ENCODE measurements at places on chromosomes 16 and 17.
A peak's percentile ranks its signal among the peaks of the same experiment; 100 is the strongest.

GRCh38 chr17:8857919-8858318 lies 9.6 kb downstream of the PIK3R6 start:
- peak; percentile 27 for DNase-seq

GRCh38 chr17:954431-955164 lies 25.0 kb downstream of the NXN start:
- no peak for DNase-seq

GRCh38 chr16:71249399-71249798 lies 18.9 kb upstream of the HYDIN start:
- no peak for DNase-seq

GRCh38 chr16:87556941-87557459 lies 45.3 kb upstream of the JPH3 start:
- no peak for DNase-seq

GRCh38 chr17:67469208-67469980 lies 92.3 kb downstream of the PITPNC1 start:
- no peak for DNase-seq

GRCh38 chr16:50275098-50275415 lies 8.7 kb downstream of the ADCY7 start:
- DNase-seq = no peak

DNA sequence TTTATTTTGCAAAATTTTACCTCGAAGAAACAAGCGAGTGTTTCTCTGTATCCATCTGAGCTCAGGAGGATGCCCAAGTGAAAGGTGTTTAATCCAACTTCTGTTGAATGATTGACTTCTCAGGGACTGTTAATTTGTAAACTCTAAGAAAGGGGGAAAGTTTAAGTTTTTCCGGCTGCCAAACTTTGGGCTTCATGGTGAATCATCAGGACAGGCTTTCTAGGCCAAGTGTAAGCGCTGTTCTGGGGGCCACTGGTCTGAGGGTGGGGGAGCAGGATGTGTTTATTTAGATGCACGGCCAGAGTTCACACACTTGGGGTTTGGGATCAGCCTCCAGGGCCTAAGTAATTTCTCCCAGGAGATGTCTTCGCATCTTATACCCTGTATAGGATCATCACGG lies 110.4 kb downstream of the PITPNC1 start:
- no peak for DNase-seq

- no peak for DNase-seq
These were observed 5.7 kb upstream of the ACTG1 start for GRCh38 chr17:81518113-81518784.

GRCh38 chr16:74909665-74910064 lies 75.3 kb downstream of the WDR59 start:
- no peak for DNase-seq

DNA sequence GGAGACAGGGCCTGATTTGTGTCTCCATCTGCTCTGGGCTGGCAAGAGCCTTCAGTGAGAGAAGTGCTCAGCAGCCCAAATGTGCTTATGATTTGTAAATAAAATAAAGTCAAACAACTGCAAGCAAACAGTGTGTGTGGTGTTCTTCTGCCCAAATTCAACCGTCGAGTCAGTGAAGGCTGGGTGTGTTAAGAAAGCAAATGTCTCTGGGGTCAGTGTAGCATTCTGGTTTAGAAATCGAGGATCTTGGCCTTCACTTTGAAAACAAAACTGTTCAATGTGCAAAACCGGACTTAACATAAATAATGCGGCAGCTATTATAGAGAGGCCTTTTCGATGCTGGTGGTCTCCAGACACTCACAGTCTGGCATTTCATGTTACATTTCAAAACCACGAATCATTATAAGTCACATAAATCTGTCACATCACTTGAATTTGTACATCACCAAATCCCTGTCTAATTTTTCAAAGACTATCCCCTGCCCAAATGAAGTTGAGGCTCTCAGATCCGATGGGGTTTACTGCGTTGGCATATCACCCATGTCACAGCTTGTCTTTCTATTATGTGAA lies 158.6 kb upstream of the MYOCD start:
- no peak for DNase-seq

- DNase-seq = no peak
These were observed 85.5 kb upstream of the TMEM132E start for GRCh38 chr17:34493917-34494316.

DNA sequence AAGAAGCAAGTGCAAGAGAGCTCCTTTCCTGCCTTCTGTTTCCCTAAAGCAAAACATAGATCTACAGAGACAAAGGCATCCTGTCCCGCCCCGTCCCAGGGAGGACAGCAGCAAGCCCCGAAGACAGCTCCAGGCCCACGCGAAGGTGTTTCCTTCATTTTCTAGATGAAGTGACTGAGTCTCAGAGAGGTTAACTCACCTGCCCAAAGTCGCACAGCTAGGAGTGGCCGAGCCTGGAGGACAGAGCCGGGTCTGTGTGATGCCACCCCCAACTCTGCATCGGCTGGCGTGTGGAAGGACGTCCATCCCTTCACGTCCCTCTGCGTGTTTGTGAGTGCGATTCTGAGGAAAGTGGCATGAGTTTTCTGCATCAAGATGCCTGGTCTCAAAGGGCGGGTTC lies 187.2 kb upstream of the CHMP6 start:
- no peak for DNase-seq

DNA sequence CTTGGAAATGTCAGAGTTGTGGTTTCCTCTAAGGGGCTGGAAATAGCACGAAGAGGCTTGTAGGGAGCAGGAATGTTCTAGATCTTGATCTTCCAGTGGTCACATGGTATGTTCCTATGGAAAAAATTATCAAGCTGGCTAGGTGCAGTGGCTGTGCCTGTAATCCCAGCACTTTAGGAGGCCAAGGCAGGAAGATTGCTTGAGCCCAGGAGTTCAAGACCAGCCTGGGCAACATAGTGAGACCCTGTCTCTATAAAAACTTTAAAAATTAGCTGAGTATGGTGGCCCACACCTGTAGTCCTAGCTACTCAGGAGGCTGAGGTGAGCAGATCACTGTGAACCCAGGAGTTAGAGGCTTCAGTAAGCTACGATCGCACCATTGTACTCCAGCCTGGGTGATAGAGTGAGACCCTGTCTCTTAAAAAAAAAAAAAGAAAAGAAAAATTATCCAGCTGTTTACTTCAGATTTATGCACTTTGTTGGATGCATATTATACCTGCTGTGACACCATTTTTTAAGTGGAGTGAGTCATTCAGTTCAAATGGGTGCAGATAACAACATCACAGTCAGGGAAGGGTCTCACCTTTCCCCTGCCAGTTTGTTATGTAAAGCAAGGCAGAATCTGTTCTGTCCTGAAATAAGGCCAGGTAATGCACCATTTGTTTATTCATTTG lies 65.7 kb upstream of the LYRM9 start:
- DNase-seq = no peak

DNA sequence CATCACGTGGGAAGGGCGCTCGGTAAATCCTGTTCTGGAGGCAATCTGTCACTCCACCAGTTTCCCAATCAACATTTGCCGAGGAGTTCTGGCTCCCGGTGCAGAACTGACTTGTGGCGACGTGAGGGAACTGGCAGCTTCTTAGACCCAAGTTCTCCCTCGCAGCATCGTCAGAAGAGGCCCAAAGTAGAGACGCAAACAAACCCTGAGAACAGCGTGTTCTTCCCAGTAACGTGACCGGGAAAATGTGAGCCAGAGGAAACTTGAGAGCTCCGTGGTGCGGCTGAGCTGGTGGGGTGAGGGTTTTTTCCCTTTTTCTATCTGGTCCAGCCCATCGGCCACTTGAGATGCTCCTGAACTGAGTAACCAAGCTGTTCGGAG lies 158.9 kb upstream of the CACNG5 start:
- DNase-seq = no peak

- no peak for DNase-seq
These were observed 60.4 kb upstream of the IRX6 start for GRCh38 chr16:55263271-55264250.

DNA sequence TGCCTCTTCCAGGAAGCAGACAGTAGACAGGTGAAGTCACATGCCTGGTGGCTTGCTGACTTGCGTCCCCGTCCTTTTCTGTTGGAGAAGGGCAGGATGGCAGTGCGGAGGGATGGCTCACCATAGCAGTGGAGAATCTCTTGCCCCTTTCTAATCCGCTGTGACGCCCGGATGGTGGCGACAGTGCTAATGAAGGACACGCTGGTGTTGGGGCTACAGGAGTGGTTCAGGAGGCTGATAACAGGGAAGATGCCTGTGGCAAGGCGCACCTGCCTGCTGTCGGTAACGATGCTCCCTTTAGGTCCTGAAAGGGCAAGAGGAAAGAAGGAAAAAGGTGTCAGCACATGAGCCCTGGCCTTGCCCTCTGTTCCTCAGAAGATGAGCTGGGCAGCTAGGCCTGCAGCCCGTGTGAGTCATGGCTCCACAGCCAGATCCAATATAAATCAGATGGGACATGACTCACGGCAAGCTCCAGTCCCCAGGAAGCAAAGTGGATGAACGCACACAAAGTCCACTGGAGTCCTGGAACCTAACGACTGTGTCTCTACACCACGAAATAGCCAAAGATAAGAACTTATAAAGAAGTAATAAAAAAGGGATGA lies 25.5 kb downstream of the SERPINF1 start:
- DNase-seq = no peak

All from stimulated activated CD8-positive, alpha-beta memory T cell treated with anti-CD3 and anti-CD28 coated beads, Interleukin-2, amount 100 ng/mL, for 48 hours (primary cell).